A549 (cell line): ENCODE measurements at places on chromosomes 12 and 14.

GRCh38 chr12:106227641-106228319, 20.0 kb downstream of the CKAP4 start:
- no peak for DNase-seq

DNA sequence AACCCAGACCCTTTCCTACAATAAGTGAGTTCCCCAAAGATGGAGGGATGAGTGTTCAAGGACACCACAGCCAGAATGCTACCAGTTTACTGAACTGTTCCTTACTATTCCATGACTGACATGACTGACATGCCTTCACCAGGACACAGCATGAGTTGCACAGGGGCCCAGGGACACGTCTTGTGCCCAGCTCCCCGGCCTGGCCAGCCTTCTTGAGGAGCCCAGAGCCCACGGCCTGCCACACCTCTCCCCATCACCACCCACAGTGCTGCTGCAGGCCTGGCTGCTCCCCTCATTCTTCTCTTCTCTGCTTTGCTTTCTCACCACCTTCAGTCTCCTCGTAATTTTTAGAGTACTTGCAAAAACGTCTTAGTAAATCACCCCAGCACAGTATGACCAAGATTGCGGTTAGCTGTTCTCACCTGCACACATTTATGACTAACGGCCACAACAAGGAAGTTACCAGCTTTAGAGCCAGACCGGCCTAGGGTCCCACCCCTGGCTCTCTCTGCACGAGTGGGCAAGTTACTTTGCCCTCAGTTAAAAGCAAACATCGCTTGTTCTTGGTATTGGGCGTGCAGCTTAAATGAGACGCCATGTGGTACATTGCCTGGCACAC, 18.5 kb downstream of the PPP2R5E start:
- DNase-seq: no peak

DNA sequence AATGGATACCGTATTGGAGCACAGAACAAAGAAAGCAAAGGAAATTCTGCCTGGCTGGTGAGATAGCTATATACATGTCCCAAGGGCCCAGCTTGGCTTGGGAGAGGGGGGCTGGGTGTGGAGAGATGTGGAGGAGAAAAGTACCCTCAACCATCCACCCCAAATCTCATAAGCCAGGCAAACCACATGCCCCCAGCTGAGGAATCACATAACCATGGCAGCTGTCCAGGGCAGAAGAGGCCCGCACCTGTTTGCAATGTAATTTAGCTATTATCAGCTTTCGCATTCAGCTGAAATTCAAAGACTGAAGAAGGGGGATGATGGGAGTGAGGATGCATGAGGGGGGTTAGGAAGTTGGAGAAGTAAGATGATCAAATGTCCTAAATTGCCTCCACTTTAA, 196.1 kb downstream of the TBX5 start:
- DNase-seq: no peak

DNA sequence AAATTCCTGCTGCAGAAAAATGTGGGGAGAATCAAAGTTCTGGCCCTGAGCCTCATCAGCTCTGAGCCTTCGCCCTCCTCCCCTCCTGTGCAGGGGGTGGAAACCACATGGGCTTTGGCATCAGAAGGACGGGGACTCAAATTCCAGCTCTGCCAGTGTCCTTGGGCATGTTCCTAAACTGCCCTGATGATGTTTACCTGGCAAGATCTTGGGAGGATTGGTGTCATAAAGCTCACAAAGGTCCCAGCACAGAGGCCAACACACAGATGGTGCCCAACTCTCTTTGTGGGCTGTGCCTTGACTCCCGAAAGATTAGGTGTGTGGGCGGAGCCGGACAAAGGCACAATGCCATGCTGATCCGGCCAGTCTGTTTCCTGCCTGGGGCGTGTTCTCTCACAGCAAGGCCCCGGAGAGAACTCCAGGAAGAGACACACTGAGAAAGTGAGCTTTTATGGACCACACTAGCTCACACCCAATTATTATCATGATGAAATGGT, 20.5 kb upstream of the CLMN start:
- DNase-seq: peak; percentile 18

GRCh38 chr14:95659990-95660385, 26.2 kb upstream of the TCL1B start:
- no peak for DNase-seq
